RPMI7951 (cell line): ENCODE measurements at places on chromosomes 3 and 15. TPM values are rescaled to one million over a fixed set of nuclear protein-coding genes. Genes with fewer than 3 reads are reported as not detected.
A peak's percentile ranks its signal among the peaks of the same experiment; 100 is the strongest.

DNA sequence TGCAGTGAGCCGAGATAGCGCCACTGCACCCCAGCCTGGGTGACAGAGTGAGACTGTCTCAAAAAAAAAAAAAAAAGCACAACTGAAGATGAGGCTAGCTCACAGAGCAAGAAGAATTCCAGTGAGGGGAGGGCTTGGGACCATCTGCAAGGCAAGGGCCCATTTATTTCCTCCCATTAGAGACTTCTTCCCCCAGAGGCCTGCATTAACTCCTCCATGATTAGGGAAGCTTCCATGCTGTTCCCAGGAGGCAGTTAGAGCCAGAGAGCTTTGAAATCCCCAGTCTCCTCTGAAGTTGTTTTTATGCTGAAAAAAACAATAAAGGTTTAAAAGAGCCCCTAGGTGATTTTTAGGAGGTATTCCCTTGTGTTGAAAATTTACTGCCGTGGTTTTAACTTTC is 54.3 kb upstream of the ADCY5 start:
- no peak for DNase-seq

ROPN1 gene
- total RNA-seq, result 1.3 TPM in 1 of 2 replicates, not detected in the other

GRCh38 chr3:3184876-3185275 is 5.4 kb upstream of the CRBN start:
- no peak for DNase-seq

AP3B2 gene
- 1.4 and 1.7 TPM in 2 replicates for total RNA-seq

GRCh38 chr15:58562135-58562534 is 130.3 kb downstream of the LIPC start:
- no peak for DNase-seq

TRH gene
- not detected in 2 replicates for total RNA-seq

GRCh38 chr3:170493712-170494182 is 75.1 kb downstream of the CLDN11 start:
- DNase-seq, result peak; percentile 78

GRCh38 chr3:15638193-15638890 is 36.8 kb downstream of the BTD start:
- DNase-seq, result no peak
